ENCODE measurements at places on chromosomes 1 and 21. TPM values are rescaled to one million over a fixed set of nuclear protein-coding genes. Genes with fewer than 3 reads are reported as not detected.

HAX1 gene
- 120 TPM for polyA plus RNA-seq

OR14K1 gene
- not detected for polyA plus RNA-seq

SPRR2A gene
- polyA plus RNA-seq, result 190 TPM

ARHGAP30 gene
- 5.5 TPM for polyA plus RNA-seq

All from stomach (tissue), 19 donors.